ENCODE measurements at places on chromosomes 2 and 18. TPM values are rescaled to one million over a fixed set of nuclear protein-coding genes. Genes with fewer than 3 reads are reported as not detected.

GRCh38 chr2:230941202-230942180 is 16.4 kb upstream of the GPR55 start:
- DNase-seq: no peak

- DNase-seq: no peak
Measured at GRCh38 chr2:233307565-233307964, at the start of gene SAG. TSS of gene SAG (plus strand) at chr2:233307816. CDS start at chr2:233309190, 1,374 bp downstream.

Gene RESP18
- not detected for total RNA-seq

- DNase-seq: no peak
Measured at GRCh38 chr2:10890706-10891270, 20.9 kb upstream of the KCNF1 start.

- DNase-seq: no peak
Measured at GRCh38 chr18:21191596-21192307, 50.3 kb upstream of the GREB1L start.

- peak; percentile 77 for DNase-seq
Measured at GRCh38 chr18:79690586-79691482, 11.2 kb downstream of the CTDP1 start.

- no peak for DNase-seq
Measured at GRCh38 chr18:33090461-33090860, 317.6 kb upstream of the KLHL14 start.

- no peak for DNase-seq
Measured at GRCh38 chr2:144455987-144456386, 63.9 kb downstream of the ZEB2 start.

- DNase-seq: peak; percentile 38
Measured at GRCh38 chr2:1837022-1837421, 92.7 kb upstream of the PXDN start.

DNA sequence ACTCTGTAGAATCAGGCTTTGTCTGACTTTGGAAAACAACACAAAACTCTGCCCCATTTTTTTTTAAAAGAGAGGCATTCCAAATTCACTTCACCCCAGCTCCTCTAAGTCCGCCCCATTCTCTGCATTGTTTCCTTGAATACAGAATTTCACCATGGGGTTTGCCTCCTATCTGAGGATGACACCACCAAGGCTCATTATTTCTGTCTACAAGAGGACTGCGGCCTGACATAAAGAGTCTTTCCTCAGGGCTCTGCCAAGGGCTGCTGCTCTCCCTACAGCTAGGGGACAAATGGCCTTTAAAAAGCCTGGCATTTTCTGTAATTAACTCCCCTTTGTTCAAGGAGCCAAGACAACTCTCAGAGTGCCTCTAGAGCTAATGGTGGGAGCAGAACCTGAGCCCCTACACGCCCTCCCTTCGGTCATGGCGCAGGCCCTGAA is 4.6 kb downstream of the CHST10 start:
- DNase-seq: no peak

Gene GPR35
- total RNA-seq: 1.2 TPM

DNA sequence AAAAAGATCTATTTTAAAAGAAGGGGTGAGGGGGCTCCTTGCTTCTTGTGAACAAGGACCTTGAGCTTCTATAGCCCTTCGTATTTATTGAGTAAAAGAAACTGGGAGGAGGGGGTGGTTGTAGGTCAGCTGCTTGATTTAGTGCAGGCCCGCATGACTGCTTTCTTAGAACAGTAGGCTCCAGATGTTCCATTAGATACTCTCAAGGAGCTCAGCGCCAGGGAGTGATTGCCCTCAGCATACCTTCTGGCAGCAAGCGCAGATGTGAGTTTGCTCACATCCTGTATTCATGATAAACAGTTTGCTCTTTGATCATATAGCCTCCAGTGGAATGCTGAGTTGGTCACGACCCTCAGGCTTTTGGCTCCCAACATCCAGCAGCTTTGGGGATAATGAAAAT is 108.9 kb upstream of the XPO1 start:
- DNase-seq: no peak

Gene BUB1
- 0.57 TPM for total RNA-seq

Data from posterior vena cava (tissue), 2 donors.